ENCODE measurements at places on chromosomes 1 and 21.

DNA sequence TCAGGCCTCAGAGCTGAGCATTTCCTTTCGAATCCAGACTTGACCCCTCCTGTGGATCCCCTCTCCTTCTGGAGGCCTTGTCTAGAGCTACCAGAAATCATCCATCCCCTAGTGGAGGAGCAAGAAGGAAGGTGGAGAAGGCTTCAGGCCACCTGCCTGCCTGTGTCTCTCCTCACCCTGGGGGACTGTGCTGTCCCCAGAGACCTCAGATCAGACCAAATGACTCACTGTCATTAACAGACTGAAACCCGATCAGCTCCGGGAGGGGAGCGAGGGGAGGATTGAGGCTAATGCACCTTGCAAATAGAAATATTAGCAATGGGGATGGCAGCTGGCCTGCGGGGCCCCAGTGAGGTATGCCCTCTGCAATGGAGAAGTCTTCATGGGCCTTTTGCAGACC, 2.1 kb downstream of the MYBPH start:
- DNase-seq: no peak

DNA sequence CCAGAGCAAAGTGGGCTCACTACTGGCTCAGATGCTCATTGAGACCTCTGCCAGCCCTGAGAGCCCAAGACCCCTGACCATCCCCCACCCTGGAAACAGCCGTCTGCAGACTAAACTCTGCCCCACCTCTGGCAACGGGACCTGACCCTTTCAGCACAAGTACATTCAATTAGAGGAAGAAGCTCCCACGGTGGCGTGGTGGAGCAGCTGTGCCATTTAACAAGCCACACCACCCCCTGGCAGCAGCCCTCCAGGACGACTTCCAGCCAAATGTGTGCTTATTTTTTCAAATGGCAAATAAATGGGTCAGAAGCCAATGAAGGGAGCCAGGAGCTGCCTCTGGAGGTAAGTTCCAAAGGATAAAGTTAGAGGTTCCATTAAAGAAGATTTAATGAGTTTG, 226.7 kb downstream of the NPHP4 start:
- no peak for DNase-seq

- DNase-seq: no peak
These were observed 217.9 kb upstream of the VAMP3 start for GRCh38 chr1:7553042-7553690.

DNA sequence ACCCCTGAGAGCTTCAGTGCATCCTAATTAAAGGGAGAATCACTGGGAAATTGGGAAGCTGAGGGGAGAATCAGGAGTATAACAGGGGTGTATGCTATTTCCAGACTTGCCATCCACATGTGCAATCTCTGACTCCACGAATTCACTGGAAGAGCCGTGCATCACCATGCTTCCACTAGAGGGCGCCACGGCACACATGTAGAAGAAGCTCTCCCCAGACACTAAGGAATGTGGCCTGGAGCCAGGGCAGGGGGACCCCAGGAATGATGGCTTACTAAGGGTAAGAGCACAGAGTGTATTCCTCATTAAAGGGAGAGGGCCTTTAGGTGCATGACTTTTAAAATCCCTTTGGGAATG, 81.5 kb downstream of the ABCA4 start:
- no peak for DNase-seq

DNA sequence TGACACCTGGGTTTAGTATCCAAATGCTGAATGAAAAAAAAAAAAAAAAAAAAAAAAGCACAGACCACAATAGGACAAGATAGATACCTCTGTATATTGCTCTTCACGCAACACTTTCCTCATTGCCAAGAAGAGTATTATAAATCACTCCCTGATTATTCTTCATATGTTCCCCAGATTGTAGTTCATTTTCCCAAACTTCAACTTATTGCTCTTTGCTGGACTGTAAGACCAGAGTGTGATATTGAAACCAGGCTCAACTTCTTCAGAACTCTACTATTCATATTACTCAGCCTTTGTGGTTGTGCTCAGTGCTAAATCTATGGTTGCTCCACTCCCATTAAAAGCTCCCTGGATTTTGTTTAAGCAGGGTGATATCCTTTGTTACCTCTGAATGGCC, 180.4 kb downstream of the NTMT2 start:
- DNase-seq: no peak

DNA sequence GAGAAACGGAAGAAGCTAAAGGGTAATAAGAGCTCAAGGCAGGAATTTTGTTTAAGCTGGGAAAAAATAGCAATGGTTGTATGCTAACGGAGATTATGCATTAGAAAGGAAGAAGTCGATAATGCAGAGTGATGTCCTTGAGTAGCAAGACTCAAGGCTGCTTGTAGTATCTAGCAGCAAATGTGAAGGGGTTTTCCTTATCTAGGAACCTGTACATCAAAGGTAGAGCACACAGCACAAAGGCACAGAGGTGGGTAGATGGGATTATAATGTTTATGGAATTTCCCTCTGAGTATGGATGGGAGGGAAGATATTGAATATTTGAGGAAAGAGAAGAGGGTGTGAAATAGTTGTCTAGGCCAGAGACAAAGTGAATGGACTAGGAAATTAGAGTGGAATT, 114.1 kb downstream of the PROX1 start:
- no peak for DNase-seq

DNA sequence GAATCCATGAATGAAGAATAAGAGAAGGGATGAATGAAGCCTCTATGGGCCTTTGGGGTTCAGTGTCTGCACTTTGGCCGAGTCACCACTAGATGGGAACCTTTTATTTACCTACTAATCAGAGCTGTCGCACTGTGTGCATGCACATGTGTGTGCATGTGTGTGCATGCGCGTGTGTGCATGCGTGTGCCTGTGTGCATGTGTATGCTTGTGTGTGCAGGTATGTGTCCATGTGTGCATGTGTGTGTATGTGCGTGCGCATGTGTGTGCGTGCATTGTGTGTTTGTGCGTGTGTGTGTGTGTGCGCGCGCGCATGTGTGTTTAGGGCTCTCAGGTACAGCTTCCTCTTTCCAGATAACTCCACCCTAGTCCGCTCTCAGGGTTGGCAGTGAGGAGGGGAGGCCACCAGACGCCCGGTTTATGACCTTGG, 20.4 kb upstream of the UBXN10 start:
- no peak for DNase-seq

GRCh38 chr1:46581681-46582455, 22.2 kb downstream of the MKNK1 start:
- no peak for DNase-seq

DNA sequence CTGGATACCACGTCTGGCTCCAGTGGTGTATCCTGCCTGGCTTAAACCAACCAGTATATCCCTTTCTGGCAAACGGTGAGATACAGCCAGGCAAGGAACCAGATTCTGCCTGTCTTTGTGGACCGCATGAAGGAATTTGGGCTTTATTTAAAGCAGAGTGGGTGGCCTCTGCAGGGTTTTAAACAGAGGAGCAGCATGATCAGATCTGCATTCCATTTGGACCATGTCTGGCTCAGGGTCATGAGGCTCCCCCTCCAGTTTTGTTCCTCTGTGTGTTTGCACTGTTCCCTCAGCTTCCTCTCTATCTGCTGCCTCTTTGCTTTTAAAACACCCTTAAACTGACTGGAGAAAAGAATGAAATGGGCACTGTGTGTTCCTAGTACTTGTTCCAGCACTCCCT, 195.0 kb downstream of the GIPC2 start:
- no peak for DNase-seq

- DNase-seq: no peak
These were observed 30.1 kb downstream of the OLFML3 start for GRCh38 chr1:114009393-114009792.

- DNase-seq: no peak
These were observed 971 bp upstream of the GNG4 start for GRCh38 chr1:235650341-235651169.

- no peak for DNase-seq
These were observed 46.6 kb downstream of the LYST start for GRCh38 chr1:235820061-235820460.

GRCh38 chr1:213162338-213162737, 111.3 kb downstream of the RPS6KC1 start:
- no peak for DNase-seq

DNA sequence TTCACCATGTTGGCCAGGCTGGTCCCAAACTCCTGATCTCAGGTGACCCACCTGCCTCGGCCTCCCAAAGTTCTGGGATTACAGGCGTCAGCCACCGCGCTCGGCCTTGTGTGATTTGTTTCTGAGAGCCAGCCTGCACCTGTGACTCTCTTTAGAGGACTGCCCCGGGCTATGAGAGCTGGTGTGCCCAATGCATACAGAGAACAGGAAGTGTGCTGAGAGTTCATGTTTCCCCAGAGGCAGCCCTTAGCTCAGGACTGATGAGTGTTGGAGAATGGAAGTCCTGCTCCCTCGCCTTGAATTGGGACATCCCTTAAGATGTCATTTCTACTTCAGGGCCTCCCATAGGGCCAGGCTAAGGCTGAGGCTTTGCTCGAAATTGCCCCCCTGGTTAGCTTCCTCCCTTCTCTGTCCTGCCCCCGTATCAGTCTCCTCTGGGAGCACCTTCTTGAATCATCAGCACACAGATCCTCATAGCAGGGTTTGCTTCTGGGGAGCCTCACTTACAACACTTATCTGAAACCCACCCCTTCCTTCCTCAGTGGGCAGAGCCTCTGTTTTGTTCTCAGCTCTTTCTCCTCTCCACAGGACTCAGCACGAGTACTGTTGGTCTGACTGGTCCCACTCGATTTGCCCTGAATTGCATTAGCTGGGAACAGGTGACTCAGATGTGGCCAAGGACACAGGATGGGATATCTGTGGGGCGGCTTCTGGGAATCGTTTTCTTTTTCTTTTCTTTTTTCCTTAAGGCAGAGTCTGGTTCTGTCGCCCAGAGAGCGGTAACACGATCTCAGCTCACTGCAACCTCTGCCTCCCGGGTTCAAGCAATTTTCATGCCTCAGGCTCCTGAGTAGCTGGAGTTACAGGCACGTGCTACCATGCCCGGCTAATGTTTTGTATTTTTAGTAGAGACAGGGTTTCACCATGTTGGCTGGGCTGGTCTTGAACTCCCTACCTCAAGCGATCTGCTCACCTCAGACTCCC, 80.1 kb downstream of the UBIAD1 start:
- no peak for DNase-seq

- no peak for DNase-seq
These were observed 8.6 kb upstream of the EEIG2 start for GRCh38 chr1:108551137-108551862.

GRCh38 chr1:151199873-151200581, 1.7 kb downstream of the PIP5K1A start:
- peak; percentile 66 for DNase-seq

DNA sequence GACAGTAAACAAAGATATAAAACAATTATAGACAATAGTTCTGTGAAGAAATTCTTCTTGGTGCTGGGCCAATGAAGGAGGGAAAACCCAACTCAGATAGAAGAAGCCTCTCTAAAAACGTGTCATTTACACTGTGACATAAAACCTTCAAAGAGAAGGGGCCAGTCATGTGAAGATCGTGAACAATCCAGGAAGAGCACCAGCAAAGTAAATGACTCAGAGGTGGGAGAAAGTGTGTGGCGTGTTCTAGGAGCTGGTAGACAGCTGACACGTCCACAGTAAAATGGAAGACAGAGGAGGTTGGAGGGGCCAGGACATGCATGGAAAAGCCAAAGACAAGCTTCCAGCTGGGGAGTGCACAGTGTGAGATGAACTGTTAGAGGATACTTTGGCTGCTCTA, 143.6 kb downstream of the VAV3 start:
- no peak for DNase-seq

GRCh38 chr1:84861516-84861915, 31.5 kb downstream of the LPAR3 start:
- DNase-seq: no peak

GRCh38 chr1:78834201-78834741, 172.3 kb downstream of the ADGRL4 start:
- no peak for DNase-seq

DNA sequence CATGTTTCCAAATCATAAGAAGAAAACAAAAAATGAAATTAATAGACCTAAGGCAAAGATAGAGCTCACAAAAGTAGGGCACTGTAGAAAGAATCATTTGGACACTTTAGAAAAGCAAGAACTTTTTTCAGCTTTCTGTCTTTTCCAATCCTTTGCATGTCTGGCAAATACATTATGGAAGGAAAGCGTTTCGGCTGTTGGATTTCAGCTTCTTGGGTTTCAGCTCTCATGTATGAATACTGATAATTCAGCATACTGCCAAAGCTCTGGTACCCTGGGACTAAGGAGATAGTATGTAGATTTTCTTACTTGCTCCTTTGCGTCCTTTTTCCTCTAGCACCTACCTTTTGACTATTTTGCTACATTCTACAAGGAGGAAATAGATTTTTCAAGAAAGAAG, 375.9 kb downstream of the BRINP3 start:
- no peak for DNase-seq

DNA sequence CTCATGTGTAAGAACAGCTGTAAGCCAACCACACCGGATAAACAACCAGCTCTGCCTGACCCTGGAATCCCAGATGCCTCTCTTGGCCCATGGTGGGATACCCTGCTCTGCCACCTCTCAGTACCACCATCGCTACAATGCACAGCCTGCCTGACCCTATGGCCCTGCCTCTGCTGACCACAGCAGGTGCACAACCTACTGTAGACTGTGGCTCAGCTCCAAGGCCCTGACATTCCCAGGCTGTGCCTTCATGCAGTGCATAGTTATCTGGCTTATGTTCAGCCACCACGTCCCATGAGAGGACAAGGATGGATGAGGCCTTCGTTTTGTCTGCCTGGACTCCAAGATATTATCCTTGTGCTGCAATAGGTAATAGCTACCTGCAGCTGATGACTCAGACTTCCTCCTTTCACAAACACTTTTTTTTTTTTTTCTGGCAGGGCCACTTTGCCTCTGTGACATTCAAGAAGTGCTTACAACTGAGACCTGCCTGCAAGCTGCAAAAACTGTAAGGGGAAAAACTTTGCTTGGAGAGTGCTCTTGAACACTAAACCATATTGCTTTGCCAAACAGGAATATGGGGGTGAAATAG, 177.7 kb downstream of the URB2 start:
- no peak for DNase-seq

DNA sequence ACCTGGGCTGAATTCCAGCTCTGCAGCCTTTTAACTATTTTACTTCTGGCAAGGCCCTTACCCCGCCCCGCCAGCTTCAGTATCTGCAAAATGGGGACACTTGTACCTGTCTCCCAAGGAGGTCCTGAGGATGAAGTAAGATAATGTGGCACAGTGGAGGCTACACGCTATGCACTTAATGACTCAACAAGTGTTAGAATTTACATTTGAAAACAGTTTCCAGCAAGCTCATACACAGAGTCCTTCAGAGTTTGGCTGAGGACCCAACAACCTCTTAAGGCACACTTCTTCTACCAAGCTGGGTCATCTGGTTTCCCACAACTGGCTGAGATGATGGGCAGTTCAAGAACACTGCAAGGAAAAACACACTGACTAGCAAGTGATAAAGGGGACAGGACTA, 30.2 kb upstream of the SLC22A15 start:
- DNase-seq: no peak
